SK-N-DZ (cell line): ENCODE measurements at places on chromosomes 13 and 19.

- no peak for DNase-seq
These were observed 17.0 kb downstream of the LYL1 start for GRCh38 chr19:13085666-13086065.

DNA sequence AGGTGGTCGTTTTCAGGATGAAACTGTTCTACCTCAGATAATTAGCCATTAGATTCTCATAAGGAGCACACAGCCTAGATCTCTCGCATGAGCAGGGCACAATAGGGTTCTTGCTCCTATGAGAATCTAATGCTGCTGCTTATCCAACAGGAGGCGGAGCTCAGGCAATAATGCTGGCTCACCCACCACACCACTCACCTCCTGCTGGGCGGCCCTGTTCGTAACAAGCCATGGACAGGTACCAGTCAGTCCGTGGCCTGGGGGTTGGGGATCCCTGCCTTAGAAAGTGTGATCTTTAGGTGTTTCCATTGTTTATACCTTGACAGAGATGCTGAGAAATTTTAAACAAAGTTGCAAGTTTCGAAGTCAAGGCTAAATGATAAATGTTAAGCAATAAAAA is 344.6 kb upstream of the HTR2A start:
- DNase-seq: no peak

DNA sequence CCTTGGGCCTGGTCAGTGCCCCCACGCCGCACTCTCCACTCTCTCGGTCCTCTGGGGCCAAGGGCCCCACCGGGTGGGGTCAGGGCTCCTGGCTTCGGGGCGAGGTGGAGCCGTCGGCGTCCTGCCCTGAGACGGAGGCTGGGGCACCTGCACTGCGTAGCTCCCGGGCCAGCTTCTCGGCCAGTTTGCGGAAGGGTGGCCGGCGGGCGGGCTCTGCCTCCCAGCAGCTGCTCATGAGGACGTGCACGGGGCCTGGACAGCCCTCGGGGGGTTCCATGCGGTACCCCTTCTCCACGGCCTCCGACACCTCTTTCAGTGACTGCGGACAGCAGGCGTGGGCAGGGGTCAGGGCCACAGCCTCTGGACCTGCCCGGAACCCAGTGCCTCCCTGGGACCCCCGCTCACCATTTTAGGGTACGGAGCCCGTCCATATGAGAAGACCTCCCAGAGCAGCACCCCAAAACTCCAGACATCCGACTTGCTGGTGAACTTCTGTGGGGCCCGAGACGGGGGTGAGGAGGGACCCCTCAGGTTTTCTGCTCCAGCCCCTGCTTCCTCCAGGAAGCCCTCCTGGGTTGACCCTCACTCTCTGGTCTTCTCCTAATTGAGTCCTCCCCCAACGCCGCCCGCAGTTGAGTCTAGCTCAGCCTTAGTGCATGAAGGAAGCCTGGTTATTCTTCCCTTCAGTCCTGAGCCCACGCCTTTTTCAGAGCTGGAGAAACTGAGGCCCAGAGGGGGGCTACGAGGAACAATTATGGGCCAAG is 6.3 kb upstream of the RAX2 start:
- no peak for DNase-seq

GRCh38 chr19:32537580-32537979 is 43.4 kb upstream of the PDCD5 start:
- no peak for DNase-seq

- DNase-seq: no peak
These were observed 21.9 kb downstream of the AP3D1 start for GRCh38 chr19:2129486-2129885.

GRCh38 chr13:21583478-21583877 is 20.5 kb downstream of the MICU2 start:
- no peak for DNase-seq

DNA sequence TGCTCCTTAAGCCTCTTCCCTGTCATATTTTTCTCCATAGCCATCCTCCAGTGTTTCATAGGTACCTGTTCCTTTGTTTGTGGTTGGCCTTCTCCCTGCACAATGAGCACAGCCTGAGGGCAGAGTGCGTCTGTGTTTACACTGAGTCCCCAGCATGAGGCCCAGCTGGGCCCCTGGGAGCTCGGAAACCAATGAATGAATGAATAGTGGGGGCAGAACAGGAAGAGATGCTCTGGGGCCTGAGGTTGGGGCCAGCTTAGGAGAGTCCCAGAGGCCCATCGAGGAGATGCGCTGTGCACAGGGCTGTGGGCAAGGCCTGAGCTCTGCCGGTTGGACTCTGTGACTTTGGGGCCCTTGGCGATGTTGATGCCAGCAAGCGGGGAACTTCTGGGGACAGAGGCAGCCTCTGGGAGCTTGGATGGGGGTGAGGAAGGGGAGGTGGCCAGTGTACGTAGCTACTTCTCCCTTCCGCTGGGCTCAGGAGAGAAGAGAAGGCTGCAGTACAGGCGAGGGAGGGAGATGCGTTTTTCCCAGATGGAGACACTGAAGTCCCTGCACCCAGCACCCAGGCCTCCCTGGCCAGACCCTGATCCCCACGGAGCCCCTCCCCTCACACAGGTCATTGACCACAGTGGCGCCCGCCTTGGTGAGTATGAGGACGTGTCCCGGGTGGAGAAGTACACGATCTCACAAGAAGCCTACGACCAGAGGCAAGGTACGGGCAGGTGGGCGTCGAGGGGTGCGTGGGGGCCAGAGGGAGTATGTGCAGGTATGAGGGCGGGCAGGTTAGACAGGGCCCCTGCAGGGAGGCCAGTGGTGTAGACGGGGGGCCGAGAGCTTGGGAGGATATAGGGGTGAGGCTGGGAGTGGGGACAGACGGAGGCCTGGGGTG is 5.1 kb downstream of the TBCB start:
- no peak for DNase-seq

DNA sequence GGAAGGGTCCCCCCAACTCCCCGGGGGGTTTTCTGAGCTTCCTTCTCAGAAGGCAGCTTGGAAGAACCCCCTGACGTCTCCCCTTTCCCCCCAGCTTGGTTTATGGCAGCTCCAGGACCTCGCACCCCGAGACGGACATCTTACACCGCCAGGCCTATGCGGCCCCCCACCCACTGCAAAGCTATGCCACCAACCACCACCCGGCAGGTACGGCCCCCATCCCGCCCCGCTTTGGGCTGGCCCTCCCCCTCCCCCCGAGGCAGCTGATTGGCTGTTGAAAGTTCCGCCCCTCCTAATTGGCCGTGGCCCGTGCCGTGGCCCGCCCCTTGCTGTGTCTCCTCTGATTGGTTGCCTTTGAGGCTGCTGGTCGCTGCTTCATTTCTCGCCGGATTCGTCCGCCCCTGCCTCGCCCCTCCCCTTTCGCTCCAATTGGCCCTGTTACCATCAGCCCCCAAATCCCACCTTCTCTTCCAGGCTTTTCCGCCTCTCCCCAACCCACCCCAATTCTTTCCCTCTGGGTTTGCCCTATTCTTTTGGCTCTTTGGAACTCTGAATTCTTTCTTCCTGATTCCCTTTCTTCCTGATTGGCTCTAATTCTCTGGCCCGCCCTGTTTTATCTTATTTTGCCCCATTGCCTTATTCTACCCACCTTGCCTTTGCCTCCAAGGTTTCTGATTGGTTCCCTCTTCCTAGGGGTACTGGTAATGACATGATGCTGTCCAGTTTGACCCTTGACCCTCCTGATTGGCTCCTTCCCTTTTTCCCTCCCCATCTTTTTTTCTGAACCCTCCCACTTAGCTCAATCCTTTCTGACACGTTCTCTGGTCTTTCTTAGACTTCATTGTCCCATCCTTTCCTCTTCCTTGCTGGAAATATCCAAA is 2.5 kb downstream of the PRR12 start:
- DNase-seq: peak; percentile 88

DNA sequence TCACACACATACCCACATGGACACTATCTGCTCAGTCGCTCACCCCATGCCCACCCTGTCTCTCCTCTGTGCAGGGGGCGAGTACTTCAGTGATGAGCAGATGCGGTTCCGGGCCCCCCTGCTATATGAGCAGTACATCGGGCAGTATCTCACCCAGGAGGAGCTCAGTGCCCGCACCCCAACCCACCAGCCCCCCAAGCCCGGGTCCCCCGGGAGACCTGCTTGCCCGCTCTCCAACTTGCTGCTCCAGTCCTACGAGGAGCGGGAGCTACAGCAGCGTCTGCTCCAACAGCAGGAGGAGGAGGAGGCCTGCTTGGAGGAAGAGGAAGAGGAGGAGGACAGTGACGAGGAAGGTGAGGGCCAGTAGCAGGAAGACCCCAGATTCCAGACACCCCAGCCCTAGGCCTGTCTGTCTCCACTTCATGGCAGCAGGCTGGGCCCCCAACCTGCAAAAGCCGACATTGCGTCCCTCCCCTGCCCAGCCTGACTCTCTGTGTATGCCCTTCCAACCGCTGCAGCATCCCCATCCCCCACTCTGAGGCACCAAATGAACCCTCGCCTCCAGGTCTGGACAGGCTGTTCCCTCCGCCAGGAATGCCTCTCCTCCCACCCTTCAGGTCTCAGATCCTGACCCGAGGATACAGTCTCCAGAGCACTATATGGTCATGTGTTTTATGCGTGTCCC is 9.7 kb downstream of the CCDC97 start:
- DNase-seq: no peak

DNA sequence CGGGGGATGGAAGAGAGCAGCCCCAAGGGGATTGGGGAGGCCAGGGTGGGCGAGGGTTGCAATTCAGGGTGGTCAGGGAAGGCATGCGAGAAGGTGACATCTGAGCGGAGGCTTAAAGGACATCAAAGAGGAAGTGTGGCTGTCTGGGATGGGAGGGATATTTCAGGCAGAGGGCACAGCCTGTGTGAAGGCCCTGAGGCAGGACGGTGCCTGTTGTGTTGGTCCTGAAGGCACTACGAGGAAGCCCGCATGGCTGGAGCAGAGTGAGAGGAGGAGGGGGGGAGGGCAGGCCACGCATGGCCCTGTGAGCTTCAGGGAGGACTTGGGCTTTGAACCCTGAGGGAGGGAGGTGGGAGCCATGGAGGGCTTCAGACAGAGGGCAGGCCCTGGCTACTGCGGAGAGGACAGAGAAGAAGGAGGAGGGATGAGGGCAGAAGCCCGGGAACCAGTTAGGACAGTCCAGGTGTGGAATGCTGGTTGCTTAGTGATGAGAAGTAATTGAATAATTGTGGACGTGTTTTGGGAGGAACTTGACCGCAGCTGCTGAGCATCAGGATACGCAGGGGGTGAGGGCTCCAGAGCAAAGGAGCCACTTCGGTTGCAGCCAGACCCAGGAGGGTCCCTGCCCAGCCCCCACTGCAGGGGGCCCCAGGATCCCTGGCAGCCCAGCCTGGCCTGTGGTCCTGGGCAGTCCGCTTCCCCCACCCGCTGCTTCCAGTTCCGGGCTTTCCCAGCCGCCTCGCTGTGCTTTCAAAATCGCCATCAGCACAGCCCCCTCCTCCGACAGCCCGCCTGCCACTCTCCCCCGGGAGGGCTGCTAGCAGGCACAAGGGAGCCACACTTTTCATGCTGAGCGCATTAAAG is 6.2 kb downstream of the TLE6 start:
- DNase-seq: peak; percentile 95

DNA sequence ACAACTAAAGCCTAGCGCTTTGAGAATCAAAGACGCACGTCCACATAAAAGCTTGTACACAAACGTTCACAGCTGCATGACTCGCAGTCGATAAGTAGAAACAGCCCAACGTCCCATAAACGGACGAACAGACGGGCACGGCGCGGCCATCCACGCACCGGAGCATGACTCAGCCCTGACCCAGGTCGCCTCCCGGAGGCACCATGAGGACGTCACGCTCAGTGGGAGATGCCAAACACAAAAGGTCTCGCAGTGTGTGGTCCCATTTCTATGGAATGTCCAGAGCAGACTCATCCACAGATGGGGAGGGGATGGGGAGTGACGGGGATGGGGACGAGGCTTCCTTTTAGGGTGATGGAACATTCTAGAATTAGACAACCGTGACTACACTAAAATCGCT is 9.4 kb downstream of the POLRMT start:
- DNase-seq: no peak
